Sigmoid colon (tissue), 7 donors: ENCODE measurements at places on chromosomes 3 and 15.

DNA sequence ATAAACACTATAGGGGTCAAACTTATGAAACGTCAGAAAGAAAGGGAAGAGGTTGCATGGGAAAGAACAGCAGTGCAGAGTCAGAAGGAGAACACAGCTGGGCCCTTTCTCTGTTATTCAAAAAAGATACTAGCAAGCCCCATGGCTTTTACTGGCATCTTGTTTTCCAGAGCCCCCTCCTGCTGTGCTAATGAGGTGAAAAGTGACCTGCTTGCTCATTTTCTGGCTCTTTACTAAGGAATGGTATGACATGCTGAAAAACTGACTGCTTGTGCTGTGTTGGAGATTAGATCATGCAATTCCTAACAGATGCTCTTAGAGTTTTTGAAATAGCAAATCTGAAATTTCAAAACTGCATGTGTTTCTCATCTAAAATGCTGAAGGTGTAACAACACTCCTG lies 541.6 kb upstream of the ALCAM start:
- no peak for DNase-seq

GRCh38 chr15:43408789-43409188 lies 37.9 kb downstream of the TUBGCP4 start:
- no peak for DNase-seq

DNA sequence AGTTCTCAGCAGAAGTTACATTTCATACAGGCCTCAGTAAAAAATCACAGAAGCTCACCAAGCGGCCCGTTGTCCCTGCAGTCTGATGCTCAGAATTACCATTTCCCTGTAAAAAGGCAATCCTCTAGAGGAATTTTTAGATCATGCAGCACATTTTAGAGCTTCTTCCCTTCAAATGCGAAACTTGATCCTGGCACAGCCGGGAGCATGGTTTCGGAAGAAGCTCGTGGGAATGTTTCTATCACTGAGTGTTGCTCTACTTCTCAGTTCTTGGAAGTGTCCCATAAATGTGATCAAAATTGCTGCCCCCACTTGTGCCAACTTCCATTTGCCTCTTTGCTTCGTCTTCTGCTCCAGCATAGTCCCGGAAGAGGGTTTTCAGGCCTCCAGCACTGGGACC lies 3.8 kb upstream of the H1-8 start:
- DNase-seq, result no peak

- DNase-seq, result no peak
Observed at GRCh38 chr15:55226127-55226526, 29.4 kb upstream of the RSL24D1 start.

DNA sequence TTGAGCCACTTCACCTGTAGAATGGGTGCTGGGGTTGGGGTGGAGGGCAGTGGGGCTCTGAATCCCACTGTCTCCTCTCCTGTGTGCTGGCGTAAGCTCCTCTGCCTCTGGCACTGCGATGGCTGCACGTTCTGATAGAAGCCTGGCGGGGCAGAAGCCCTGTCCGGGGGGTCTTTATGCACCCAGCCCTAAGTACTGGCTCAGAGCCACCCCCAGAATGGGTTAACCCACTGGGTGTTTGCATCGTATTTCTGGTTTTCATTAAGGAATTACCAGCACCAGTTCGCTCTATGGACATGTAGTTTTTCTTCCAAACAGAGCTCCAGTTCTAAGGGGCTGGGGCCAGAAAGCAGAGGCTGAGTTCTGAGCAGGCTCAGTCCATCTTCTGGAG lies 37.7 kb upstream of the CDCP1 start:
- DNase-seq, result no peak

DNA sequence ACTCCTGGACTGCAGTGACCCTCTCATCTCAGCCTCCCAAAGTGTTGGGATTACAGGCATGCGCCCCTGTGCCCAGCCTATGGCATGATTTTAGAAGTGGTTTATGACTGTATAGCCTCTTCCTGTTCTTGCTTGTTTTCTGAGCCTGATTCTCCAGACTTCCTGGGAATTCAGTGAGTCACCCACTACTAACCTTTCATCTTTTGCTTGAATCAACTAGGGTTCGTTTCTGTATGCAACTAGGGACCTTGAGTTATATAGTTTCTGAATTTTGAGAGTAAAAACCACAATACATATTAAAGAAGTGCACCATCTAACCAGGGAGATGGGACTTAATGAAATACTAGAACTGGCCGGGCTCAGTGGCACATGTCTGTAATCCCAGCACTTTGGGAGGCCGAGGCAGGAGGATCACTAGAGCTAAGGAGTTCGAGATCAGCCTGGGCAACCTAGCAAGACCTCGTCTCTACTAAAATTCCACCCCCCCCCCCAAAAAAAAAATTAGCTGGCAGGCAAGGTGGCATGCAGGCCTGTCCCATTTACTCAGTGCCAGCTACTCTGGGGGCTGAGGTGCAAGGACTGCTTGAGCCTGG lies 76.0 kb downstream of the ZNF609 start:
- DNase-seq, result no peak
